ENCODE measurements at places on chromosomes 4 and X.

DNA sequence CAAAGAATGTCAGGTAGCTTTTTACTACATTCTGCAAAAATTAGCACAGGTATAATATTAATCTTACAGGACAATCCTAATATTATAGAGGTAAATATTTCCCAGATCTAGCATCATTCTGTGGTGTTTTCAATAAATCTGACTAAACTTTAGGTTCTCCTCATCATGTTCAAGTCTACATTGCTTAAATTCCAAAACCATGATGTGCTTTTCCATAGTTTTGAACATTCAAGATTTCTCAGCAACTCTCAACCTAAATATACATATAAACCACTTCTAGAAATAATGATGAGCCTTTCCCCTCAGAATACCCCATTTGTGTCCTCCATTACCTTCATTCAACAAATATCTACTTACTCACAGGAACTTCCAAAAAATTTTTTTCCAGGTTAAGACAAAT is 23.1 kb downstream of the EIF4E start:
- DNase-seq: no peak

- no peak for DNase-seq
Observed at GRCh38 chrX:116111934-116112595, 58.5 kb upstream of the AGTR2 start.

DNA sequence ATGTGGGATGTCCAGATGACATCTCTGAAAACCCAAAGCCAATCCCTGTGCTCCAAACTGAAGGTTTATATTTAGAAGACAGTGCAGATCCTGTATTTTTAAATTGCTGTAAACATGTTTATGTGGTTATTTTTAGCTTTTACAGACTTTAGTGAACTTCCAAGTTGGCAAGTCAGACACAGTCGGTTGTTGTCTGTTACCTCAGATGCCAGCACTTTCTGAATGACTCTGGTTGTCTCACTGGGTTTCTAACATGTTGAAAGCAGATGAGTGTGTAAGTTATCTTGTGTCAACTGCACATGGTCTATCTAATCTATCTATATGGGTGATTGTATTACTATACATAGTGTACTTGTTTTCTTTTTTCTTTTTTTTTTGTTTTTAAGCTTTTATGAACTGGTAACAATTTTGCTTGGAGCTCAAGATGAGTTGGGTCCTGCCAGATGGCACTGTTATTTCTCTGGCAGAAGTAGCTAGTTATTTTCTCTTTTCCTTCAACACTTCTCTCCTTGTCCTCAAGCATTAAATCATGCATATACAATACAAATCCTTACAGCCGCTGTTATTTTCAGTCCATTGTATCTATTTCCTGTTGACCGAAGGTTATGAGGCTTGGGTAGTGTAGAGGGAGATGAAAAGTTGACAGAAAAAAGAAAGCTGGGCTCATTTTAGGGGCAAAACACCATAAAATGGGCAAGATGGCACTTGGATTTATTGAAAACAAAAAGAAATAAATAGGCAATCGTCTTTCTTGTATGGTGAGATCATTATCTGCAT is 66.3 kb downstream of the GAB1 start:
- DNase-seq: no peak

- no peak for DNase-seq
Observed at GRCh38 chr4:154720618-154721267, 23.1 kb upstream of the LRAT start.

GRCh38 chr4:61041527-61041926 is 158.6 kb upstream of the ADGRL3 start:
- DNase-seq: no peak

- DNase-seq: no peak
Observed at GRCh38 chr4:47791965-47792364, 45.9 kb downstream of the CORIN start.

- DNase-seq: no peak
Observed at GRCh38 chrX:120774606-120775005, 101.1 kb downstream of the CT47B1 start.

- no peak for DNase-seq
Observed at GRCh38 chr4:5780831-5781480, 70.0 kb downstream of the EVC start.

DNA sequence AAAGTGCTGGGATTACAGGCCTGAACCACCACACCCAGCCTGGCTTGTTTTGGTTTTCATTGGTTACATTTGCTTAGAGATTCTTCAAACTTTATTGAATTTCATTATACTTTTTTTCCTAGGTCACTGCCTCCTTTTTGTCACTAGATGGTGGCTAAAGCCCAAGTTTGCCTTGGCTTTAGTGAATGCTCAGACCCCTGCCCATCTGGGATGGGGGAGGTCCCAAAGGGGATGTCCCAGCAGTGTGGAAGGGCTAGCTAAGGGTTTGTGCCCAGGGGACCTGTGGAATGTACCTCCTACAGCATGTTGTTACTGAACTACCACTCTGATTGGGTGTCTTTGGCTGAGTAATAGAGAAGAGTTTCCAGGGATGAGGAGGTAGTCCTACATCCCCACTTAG is 58.4 kb downstream of the CEP135 start:
- DNase-seq: no peak

- DNase-seq: no peak
Observed at GRCh38 chrX:6002056-6002455, 226.6 kb downstream of the NLGN4X start.

GRCh38 chr4:119231491-119231890 is 19.0 kb downstream of the USP53 start:
- DNase-seq: no peak

- DNase-seq: no peak
Observed at GRCh38 chr4:103123114-103123513, 23.5 kb upstream of the BDH2 start.

DNA sequence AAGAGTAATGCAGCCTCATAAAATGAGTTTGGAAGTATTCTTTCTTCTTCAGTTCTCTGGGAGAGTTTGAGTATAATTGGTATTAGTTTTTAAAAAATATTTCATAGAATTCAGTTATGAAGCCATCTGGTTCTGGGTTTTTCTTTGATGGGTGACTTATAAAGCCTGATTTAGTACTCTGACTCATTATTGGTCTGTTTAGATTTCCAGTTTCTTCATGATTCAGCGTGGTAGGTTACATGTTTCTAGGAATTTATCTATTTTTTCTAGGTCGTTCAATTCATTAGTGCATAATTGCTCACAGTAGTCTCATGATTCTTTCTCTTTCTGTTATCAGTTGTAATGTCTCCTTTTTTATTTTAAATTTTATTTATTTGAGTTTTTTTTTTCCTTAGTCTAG is 111.2 kb downstream of the CEP44 start:
- DNase-seq: peak; percentile 55

- DNase-seq: no peak
Observed at GRCh38 chr4:104641418-104641817, 146.7 kb upstream of the CXXC4 start.

- no peak for DNase-seq
Observed at GRCh38 chrX:37653397-37654085, 32.0 kb upstream of the XK start.

GRCh38 chr4:1345903-1346780 is 866 bp upstream of the UVSSA start:
- peak; percentile 43 for DNase-seq

- peak; percentile 60 for DNase-seq
Observed at GRCh38 chr4:155442267-155443105, 65.7 kb upstream of the MAP9 start.

GRCh38 chr4:185357211-185357610 is 38.5 kb downstream of the LRP2BP start:
- no peak for DNase-seq

GRCh38 chr4:55386073-55386472 is 9.7 kb upstream of the TMEM165 start:
- DNase-seq: no peak

DNA sequence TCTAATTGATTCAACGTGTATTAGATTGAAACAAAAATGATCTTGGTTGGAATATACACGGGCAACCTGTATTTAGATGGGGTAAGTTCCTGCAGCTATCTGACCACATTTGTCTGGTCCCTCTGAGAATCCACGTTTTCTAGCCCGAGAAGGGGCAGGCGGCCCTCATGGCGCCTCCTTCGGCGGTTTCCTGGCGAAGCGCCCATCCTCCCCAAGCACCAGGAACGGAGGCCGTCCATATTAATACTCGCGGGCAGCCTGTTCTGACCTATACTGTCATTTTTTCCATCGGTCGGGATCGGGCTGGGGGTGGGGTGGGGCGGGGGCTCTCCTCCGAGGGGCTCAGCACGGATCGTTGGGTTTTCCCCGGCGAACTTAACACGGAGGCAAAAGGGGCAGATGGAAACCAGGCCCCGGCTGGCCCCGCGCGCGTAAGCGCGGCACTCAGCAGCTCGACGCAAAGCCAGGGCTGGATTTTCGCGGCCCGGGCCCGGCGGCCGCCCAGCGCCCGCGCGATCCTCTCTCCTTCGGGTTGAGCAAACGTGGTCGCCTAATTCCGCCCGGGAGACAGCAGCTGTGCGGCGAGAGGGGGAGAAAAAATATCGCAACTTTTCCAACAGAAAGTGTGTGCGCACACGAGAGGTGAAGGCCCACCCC is 77.2 kb upstream of the BCOR start:
- DNase-seq: no peak

- DNase-seq: no peak
Observed at GRCh38 chr4:126354784-126355183, 1040.0 kb downstream of the FAT4 start.

GRCh38 chrX:120251471-120252011 is 929 bp downstream of the ZBTB33 start:
- DNase-seq: peak; percentile 1

DNA sequence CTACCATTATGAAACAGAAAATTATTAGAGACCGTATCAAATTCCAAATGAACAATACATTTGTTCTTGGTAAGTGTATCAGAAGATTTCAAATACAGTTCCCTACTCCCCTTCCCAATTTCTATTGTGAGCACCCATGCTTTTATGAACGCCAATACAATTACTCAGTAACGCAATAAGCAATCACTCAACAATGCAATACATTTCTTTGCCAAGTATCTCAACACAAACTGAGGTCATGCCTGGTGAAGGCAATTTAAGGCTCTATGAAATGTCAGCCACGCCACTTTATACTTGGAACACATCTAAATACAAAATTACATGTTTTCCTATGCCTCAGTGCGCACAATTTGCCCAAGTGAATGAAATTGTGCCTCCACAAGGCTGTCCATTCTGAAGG is 712 bp downstream of the PNPLA4 start:
- DNase-seq: no peak

GRCh38 chr4:105147553-105148161 is 981 bp downstream of the TET2 start:
- DNase-seq: peak; percentile 27

GRCh38 chr4:60809486-60809800 is 390.7 kb upstream of the ADGRL3 start:
- DNase-seq: no peak

DNA sequence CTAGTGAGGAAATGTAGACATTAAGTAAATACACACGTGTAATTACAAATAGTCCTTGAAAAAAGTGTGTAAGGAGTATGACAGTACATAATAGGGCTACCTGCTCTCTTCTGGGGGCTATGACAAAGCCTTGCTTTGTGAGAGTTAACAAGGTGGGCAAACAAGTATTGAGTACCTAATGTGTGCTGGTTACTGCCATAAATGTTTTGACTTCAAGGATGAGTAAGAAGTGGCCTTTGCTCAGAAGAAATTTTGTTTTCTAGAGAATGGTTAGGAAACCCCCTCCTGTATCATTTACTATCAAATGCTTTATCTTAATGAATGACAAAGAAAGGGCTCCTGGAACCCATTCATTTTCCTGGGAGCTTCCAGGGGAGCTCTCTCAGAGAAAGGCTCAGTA is 167.0 kb upstream of the CASK start:
- no peak for DNase-seq

- DNase-seq: no peak
Observed at GRCh38 chrX:1147611-1148515, 64.6 kb downstream of the CRLF2 start.

DNA sequence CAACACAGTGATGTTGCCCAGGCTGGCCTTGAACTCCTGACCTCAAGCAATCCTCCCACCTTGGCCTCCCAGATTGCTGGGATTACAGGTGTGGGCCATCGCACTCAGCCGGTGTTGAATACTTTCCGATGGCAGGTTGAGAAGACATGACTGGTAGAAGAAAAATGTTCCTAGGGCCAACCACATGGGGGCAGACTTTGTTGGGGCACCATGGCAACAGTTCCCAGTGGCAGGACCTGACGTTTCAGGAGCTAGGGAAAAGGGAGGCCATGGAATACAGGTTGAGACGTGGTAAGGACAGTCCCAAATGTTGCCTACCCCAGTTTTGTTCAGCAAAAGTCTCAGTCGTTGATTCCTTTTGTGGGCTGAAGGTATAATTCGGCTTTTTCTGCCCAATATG is 134.6 kb downstream of the ASMT start:
- no peak for DNase-seq

GRCh38 chr4:99104153-99104552 is 15.6 kb upstream of the ADH5 start:
- DNase-seq: no peak

- DNase-seq: no peak
Observed at GRCh38 chr4:159363361-159363760, 260.5 kb downstream of the RAPGEF2 start.

DNA sequence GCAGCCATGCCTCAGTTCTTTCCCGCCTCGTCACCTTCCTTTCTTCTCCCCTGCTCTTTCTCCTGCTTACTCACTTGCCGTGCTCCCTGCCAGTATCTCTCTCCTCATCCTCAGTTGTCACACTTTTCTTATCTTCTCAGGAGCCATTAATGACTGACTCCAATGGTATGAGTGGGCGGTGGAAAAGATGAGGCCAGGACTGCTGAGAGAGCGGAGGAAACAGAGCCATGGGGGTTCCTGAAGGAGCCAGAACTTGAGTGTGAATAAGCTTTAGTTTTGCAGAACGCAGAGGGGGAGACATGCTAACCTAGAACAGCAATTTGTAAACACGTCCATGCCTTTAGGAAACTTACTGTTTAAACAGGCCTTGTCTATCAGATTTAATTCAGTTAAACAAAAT is 126.5 kb downstream of the CHIC2 start:
- peak; percentile 79 for DNase-seq

GRCh38 chr4:186924723-186925122 is 201.1 kb upstream of the FAT1 start:
- no peak for DNase-seq

DNA sequence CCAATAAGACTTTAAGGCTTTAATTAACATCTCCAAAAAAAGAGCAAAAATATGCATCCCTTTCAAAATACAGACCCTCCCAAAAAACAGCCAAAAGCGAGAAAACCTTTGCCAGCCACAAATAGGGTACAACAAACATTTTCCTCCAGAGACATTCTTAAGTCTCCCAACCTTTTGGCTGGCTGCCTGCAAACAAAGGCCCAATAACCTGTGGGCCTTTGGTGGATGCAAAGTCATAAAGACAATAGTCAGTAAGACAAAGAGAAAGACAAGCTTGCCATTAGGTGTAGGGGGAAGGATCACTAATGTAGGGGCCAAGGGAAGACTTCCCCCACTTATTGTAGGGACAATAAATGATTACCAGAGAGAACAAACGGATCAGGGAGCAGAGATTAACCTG is 215.5 kb upstream of the ZFP42 start:
- DNase-seq: no peak

DNA sequence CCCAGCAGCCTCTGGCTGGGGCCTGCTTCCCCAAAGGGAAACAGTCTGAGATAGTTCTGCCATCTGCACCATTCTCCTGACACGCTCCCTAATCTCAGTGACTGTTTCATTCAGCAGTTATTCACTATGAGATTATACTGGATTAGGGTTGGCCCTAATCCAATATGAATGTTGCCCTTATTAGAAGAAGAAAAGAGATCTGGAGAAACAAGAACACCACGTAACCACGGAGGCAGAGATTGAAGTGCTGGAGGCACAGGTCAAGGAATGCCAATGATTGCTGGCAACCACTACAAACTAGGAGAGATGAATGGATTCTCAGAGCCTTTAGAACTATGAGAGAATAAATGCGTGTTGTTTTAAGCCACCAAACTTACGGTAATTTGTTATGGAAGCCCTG is 7.4 kb downstream of the ACOX3 start:
- no peak for DNase-seq

All from A172 (cell line).